CD4-positive, alpha-beta T cell treated with Interleukin-17A for 4 hours (primary cell): ENCODE measurements at places on chromosomes 11 and 22.

DNA sequence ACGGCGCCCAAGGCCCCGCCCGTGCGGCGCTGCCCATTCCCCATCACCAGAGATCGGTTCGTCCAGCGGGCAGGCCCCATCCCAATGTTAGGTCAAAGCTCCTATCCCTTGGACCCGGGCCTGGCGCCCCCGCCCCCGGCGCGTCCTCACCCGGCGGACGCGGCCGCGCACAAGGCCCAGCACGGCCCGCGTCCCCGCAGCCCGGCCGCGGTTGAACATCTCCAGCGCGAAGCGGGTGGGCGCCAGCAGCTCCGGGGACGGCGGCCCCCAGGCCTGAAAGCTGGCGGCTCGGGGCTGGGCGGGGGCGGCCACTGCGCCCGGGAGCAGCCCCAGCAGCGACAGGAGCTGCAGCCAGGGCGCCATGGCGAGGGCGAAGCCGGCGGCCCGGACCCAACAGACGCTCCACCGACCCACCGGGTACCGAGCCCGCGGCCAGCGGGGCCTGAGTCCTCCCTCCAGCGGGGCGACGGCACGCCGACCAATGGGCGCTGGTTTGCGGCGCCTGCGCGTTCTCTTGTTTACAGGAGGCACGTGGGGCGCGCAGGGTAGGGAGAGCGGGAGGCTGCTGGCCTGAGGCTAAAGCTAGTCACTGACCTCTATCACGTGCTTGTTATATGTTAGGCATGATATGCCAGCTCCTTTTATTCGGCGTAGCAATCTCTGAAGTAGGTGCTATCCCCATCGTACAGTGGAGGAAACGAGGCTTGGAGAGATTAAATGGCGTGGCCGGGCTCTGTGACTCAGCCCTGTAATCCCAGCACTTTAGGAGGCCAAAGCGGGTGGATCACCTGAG is at the start of gene CTSF:
CTSF (minus strand) TSS at position 483 of the 793 bp plus-strand sequence; CDS start at position 363, 120 bp downstream.
- DNase-seq = peak; percentile 82

GRCh38 chr11:118883368-118884071 is at the start of gene CXCR5:
TSS of gene CXCR5 (plus strand) at chr11:118883892. CDS start at chr11:118883942, 50 bp downstream.
- peak; percentile 64 for DNase-seq

GRCh38 chr11:106306942-106307341 is 229.5 kb downstream of the AASDHPPT start:
- no peak for DNase-seq

DNA sequence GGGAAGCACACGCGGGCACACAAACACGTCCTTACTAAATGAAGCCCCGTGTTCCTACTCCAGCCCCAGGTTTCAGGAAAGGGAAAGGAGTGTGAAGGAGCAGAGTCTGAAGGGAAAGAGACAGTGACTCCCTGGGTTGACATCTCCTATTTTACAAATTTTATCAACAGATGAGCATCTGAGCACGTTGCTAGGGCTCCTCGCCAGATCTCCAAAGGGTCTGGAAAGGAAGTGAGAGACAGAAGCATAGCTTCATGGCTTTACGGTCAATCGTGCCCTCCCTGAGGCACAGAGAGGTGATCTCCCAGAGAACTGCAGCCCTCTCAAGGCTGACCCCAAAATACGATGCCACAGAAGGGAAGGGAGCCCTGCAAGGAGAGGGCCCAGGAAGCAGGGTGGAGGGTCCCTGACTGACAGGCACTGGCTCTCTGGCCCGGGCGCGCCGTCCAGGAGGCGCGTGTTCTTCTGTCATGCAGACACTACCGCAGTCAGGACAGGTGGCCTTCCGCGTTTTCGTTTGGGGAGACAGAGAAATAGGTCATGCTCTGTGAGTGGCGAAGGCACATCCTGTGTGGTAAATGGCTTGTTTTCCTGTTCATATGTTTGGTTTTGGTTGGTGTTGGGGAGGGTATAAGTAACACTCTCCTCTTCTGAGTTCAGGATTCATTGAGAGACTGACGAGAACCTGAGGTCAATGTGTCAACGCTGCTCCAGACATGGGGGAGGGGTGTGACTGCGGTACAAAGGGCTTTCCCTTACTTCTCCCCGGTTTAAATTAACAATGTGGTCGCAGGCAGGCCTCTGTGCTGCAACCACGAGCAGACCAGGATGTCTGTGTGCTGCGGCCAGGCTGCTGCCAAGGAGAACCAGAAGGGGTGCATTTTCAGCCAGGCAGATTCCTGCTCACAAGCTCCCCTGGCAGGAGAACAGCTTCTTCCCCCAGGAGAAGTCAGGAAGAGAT is 813.3 kb downstream of the OPCML start:
- peak; percentile 53 for DNase-seq

- no peak for DNase-seq
Measured at GRCh38 chr11:6664551-6664950, 8.9 kb upstream of the DCHS1 start.

GRCh38 chr11:7547687-7548086 is 33.9 kb downstream of the PPFIBP2 start:
- no peak for DNase-seq

GRCh38 chr11:44006917-44007361 is 40.8 kb upstream of the ACCSL start:
- no peak for DNase-seq

DNA sequence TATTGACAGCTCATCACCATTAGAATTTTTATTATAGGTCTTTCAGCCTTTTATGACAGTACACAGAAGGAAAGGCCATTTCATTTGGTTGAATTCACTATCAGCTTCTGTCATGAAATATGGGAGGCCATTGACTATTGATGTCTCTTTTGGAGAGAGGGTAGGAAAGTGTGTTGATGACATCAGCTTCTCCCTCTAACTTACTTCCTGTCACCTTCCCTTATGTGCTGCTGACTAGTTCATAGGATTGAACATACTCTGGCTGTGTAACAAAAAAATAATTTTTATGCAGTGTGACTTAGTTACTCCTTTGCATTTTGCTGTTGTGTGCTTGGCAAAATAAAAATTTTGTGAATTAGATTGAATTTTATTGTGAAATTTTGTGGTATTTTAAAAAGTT is 769.2 kb downstream of the METTL15 start:
- no peak for DNase-seq

DNA sequence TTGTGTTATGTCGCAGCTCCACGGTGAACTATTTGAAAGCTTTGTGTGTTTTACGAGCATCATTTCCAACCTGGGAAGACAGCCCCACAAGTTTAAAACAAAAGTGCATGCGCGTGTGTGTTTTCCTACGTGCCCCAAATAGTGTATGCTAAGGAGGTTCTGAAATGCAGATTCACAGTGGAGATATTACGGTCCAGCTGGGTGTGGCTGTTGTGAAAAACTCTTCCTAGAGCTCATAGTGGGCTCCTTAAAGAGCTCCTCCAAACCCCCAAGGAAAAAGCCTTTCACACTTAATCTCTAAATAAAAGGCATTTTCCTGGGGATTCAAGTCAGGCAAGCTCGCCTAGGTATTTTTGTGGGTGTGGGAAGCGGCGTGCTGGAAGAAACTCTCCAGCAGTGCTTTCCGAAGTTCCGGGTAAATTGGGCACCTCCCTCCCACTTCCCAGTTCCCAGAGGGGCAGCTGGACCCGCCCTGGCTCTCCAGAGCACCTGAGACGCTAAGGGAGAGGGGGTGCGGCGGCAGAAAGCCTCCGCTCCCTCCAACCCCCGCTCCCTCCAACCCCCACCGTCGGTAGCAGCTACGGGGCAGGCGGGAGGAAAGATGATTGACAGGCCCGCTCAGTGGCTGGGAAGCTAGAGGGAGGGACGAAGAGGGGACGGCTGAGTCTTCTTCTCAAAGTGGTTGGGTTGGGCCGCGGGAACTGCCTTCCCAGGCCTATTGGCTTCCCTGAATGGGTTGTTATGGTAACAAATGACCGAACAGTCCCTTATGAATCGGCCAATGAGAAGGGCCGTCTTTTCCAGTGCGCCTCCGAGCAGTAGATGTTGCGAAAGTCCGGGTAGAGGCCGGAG is 561 bp upstream of the PCF11 start:
- peak; percentile 44 for DNase-seq

GRCh38 chr22:45212306-45212709 is 28.4 kb downstream of the KIAA0930 start:
- no peak for DNase-seq
